ENCODE measurements at places on chromosomes 5 and 9.

GRCh38 chr9:101212661-101213060 is 172.1 kb downstream of the BAAT start:
- no peak for DNase-seq

DNA sequence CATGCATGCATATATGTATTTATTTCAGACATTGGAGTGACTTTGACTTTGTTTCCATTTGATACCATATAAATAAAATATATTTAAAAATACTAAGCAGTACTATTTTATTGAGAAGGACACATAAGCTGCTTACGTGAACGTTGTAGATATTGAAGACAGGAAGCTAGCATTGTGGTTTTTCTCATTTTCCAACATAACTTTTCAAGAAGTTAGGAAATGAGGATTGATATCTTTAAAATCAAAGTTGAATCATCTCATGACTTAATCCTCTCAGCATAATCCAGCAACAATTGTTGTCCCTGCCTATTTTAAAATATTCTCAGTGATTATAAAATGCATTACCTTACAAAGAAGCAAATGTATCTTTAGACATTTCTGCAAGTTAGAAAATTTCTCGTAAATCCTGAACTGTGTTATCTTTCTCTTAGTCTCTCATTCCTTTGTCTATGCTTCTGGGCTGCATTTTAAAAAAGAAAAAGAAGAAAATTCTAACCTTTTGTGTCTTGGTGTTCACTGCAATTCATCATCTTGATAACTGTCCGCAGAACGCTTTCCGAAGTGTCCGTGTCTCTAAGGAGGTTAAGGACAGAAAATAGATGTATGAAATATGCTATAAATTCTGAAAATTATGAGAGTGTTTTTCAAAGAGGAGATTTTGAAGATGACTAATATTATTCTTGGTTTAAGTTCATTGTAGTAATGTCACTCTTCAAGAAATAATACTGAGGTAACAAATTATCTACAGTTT is 1089.9 kb upstream of the CDH6 start:
- no peak for DNase-seq

DNA sequence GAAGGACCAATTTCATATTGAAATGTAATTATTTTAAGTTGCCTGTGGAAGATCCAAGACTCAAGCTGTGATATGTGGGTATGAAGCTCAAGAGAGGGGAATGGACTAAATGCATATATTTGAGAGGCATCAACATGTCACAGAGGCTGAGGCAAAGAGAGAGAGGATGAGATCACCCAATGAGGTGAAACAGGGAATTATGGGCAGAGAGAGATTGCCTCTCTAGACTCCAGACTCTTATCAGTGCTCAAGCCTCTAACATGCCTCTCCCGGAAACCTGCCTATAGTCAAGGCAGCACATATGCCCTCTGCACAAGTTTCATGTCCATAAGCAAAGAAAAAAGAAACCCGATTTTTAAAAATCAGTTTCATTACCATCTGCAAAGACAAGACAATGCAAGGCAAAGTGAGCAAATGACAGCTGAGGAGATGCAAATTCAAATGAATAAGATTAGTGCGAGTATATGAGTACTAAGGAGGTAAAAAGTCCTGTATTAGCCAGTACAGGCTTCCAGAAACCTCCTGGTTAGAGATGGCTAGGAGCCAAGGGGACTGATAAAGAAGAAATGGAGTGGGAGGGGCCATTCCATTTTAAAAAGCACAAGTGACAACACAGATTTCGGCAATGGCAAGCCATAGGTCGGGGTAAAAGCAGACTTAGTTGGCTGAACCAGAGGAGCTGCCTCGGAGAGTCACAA is 9.4 kb downstream of the APTX start:
- no peak for DNase-seq

- no peak for DNase-seq
Observed at GRCh38 chr9:122276096-122276495, 11.4 kb downstream of the MRRF start.

DNA sequence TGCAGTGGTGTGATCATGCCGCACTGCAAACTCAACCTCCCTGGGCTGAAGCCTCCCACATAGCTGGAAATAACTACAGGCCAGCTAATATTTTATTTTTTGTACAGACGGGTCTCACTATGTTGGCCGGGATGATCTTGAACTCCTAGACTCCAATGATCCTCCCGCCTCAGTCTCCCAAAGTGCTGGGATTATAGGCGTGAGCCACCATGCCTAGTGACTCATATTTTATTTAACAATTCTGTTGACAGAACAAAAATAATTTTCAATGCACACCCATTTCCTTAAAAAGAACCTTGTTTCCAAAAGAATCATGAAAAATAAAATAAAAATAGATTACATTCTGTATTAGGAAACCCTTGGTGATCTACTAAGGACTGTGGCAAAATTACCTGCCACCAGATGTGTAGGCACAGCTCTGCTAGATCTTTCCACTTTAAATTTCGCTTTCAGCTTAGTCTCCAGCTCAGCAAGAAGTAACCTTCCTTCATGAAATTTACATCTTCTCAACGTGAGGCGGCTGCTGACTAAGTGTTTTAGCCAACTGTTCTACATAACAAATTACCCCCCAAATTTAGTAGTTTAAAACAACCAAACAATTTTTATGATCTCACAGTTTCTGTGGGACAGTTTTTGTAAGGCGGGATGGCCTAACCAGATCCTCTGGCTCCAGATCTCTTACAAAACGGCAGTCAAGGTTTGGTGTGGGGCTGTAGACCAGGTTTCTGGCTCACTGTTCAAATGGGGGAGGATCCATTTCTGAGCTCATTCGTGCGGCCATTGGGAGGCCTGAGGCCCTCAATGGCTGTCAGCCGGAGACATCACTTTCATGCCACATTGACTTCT is 32.6 kb upstream of the GOLPH3 start:
- no peak for DNase-seq

GRCh38 chr5:124963236-124963919 is 216.9 kb upstream of the ZNF608 start:
- DNase-seq, result no peak

GRCh38 chr5:168300326-168301182 is 9.1 kb downstream of the WWC1 start:
- peak; percentile 3 for DNase-seq

- DNase-seq, result no peak
Observed at GRCh38 chr9:116868201-116868600, 181.1 kb downstream of the TRIM32 start.

GRCh38 chr9:87873607-87874303 is 8.9 kb upstream of the SPATA31E1 start:
- DNase-seq, result no peak

DNA sequence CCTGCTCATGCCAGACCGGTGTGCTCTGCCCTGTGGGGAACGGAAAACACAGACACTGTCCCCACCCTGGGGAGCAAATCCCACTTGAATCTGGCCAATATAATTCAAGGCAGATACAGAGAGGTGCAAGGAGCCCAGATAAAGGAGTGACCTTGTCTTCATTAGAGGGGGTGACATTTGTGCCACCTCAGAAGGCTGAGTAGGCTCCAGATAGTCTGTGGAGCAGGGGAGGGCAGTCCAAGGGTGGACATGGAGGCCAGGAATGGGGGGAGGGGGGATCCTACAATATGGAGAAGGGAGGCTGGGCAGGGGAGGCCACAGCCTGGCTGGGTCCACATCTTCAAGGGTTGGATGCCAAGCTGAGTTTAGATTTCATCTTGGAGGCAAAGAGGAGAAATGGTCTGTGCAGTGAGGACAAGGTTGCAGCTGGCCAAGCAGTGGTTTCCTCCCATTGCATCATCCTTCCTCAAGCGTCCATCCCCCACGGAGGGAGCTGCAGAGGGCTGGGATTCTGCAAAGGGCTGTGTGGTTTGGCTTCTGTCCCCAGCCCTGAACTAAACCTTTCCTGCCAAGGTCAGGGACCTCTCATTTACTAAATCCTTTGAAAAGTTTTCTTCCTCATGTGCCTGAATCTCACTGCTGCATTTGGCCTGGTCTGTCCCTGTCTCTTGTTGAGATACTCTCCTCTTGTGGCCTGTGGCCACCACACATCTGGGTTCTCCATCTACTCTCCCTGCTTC is 60.1 kb downstream of the GALNT12 start:
- DNase-seq, result peak; percentile 11

GRCh38 chr9:14511452-14511851 is 181.8 kb downstream of the ZDHHC21 start:
- no peak for DNase-seq

- DNase-seq, result no peak
Observed at GRCh38 chr9:79868567-79869189, 296.9 kb downstream of the TLE4 start.

- peak; percentile 22 for DNase-seq
Observed at GRCh38 chr5:149852641-149853330, 91.8 kb downstream of the PDE6A start.

GRCh38 chr9:70222354-70222753 is 36.4 kb upstream of the SMC5 start:
- no peak for DNase-seq

- DNase-seq, result no peak
Observed at GRCh38 chr5:124685404-124685930, 61.0 kb downstream of the ZNF608 start.

GRCh38 chr9:91935805-91936514 is 14.1 kb downstream of the ROR2 start:
- DNase-seq, result peak; percentile 27

DNA sequence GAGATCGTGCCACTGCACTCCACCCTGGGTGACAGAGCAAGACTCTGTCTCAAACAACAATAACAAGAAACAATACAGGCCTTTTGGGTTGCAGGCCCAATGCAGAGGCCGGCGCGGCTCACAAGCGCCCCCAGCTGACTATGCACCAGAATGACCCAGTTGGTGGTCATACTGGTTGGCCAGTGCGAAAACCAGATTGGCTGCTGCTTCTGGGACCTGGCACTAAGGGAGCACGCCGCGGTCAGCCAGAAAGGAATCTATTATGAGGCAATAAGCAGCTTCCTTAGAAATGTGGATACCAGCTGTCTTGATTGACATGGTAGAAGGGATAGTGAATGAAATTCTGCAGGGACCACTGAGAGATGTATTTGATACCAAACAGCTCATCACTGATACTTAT is 35.0 kb downstream of the RANBP17 start:
- DNase-seq, result no peak

DNA sequence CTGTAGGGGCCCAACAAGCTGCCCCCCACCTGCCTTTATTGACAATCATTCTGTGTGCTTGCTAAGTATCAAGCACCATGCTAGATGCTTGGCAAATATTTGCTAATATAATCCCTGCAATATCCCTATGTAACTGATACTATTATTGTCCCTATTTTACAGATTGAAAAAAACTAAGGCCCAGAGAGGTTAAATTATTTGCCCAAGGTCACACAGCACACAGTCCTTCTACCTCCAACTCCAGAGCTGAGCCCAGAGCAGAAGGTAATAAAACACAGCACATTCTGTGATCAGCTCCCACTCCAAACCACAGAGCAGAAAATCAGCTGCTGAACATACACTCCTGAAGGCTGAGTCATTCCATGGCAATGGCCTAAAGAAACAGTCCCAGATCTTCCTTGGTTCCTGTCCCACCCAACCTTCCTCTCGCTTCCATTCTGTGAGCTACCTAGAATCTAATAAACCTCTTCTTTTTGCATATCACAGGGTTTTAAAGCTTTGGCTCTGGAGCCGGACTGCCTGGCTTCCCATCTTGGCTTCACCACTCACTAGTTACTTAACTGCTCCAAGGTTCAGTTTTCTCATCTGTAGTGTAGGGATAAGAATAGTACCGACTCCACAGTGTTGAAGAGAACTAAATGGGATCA is 66.7 kb upstream of the ADRA1B start:
- no peak for DNase-seq

GRCh38 chr5:59115345-59115744 is 532.5 kb downstream of the RAB3C start:
- no peak for DNase-seq

- no peak for DNase-seq
Observed at GRCh38 chr9:128714586-128715435, 9.1 kb downstream of the ZDHHC12 start.

- DNase-seq, result no peak
Observed at GRCh38 chr5:68531970-68532369, 316.4 kb downstream of the PIK3R1 start.

- no peak for DNase-seq
Observed at GRCh38 chr5:153926201-153926600, 112.5 kb downstream of the FAM114A2 start.

- no peak for DNase-seq
Observed at GRCh38 chr9:127568618-127568970, 43.5 kb upstream of the STXBP1 start.

GRCh38 chr5:72455476-72455875 is 51.7 kb downstream of the ZNF366 start:
- DNase-seq, result no peak

DNA sequence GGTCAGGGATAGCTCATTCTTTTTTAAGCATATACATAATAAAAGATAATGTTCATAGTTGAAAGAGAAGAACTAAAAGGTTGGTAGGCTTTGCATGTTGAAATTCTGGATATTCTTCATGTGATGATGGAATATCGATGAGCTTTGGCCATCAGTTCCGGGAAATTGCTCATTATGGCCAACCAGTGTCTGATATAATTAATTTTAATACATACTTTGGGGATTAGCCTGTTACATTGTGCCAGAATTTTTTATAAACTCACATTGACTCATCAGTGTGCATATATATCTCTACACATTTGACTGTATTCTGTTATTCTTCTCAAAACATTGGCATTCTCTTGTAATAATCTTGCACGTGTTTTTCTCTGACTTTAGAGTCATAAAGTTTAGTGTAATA is 84.3 kb downstream of the NNT start:
- no peak for DNase-seq

GRCh38 chr9:131997779-131998178 is 81.9 kb downstream of the MED27 start:
- DNase-seq, result no peak

GRCh38 chr5:96348536-96348935 is 84.5 kb downstream of the PCSK1 start:
- DNase-seq, result no peak

DNA sequence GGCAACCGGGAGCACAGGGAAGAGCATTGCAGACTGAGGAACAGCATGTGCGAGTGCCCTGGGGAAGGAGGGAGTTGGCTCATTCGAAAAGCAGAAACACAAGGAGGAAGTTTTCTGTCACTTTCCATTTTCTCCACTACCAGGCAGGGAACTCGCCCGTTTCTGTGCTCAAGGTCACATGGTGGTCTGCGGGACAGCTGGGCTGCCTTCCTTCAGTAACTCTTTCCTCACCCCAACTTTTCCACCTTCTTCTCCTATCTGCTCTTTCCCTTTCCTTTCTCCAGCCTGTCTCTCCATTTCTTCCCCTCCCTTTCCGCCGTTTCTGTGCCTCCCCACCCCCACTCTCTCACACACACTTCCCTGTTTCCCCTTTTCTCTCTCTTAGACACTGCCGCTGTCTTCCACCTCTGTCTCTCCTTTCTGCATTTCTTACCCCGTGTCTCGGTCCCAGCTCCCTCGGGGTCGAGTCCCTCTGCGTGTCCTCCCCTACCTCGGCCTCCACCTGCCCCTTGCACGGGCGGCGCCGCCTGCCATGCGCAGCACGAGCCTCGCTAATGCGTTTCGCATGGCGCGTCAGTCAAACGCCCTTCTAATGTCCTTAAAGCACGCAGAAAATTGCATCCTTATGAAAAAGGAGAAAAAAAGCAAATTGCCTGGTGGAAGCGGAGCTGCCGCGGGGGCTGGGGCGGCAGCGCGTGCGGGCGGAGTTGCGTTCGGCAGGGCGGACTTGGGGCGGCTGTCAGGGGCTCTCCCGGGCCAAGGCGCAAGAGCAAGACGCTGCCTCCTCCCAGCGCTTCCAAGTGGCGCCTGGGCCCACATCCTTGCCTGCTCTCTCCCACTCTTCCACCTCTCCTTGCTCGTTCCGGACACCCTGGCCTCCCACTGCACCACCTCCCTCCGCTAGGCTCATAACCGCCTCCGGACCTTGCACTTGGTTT is 9.5 kb downstream of the BARX1 start:
- DNase-seq, result no peak

- no peak for DNase-seq
Observed at GRCh38 chr5:76532973-76533372, 90.2 kb downstream of the F2RL2 start.

GRCh38 chr5:118854819-118855218 is 133.5 kb downstream of the DTWD2 start:
- DNase-seq, result no peak
